ENCODE measurements at places on chromosomes 3 and 15.
A peak's percentile ranks its signal among the peaks of the same experiment; 100 is the strongest.

DNA sequence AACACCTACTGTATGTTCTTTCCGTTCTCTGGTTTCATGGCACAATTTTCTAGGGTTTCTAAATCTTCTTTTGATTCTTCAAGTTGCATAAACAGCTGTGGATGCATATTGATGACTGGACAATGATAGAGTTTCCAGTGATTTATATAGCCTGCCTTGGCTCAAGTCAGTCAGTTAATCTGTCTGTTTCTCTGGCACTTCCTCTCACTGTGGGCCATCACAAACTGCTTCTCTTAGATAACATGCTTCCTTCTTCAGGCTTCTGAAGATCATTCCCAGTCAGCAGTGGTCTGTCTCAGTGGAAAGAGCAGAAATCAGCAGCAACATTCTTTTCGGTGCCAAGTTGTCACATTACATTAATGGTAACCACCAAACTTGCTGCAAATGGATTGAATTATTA lies 207.2 kb downstream of the RYR3 start:
- no peak for DNase-seq

- DNase-seq = no peak
These were observed 114.8 kb downstream of the FILIP1L start for GRCh38 chr3:99999536-99999935.

DNA sequence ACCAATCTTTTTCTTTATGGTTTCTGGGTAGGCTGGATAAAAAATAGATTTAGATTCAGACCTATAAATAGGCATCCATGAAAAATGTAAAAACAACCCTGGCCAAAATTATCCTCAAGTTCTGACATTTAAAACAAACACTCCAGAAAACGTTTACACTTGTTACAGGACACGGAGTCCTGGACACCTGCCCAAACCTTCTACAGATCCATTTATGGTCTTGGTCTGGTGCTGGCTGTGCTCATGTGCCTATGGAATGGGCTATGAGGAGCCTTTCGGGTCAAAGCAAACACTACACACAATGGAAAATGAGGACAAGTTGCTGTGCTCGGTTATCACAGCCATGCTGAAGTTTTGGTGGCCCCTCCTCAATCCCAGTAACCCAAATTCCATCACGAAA lies 108.1 kb downstream of the PDZRN3 start:
- DNase-seq = no peak

DNA sequence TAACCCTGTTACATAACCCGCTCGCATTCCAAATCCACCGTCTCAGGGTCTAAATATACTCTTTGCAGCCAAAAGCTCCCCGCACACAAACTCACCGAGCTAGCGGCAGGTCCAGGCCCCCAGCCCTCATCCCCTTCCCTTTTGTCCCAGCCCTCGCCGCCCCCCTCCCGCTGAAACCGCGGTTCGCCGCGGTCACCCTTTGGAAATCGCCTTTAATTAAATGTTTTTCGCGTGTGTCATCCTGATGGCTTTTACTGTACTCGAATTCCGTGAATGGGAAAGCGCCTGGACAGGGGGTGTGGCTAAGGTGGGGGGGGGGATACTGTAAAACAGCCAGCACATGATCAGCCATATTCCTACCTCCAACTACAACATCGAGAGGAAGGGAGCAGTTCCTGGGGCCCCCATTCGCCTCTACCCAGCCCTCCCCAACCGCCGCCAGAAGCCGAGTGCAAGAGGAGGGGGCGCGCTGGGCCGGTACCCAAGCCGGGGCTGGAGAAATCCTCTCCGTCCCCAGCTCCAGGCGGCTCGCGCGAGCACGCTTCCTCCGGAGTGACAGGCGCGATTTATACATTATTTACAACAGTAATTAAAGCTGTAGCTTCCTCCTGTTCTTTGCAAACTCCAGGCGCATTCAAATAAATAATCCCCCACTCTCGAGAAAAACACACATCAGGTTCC lies 1.7 kb downstream of the RORA start:
- DNase-seq = peak; percentile 49

GRCh38 chr15:56988219-56988618 lies 69.8 kb downstream of the TCF12 start:
- no peak for DNase-seq

GRCh38 chr3:102378216-102378615 lies 56.6 kb upstream of the ZPLD1 start:
- DNase-seq = no peak

DNA sequence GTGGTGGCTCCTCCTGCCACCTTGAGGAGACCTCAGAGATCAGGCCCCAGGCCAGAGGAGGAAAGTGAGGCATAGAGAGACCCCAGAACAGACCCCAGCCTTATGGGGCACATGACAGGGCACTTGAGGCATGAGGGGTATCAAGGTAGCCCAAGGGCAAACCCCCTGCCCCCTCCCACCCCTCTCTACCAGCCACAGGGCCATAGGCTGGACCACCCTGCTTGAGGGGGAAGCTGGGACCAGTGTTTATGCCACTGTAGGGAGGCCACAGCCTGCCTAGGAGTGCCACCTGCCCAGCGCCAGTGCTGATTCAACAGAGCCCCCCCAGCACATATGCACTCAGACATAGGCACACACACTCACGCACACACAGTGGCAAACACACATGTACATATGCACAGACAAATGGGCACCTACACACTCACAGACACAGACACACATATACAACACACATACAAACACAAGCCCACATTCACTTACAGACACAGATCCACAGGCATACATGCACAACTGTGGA lies 10.3 kb downstream of the MYL3 start:
- no peak for DNase-seq

DNA sequence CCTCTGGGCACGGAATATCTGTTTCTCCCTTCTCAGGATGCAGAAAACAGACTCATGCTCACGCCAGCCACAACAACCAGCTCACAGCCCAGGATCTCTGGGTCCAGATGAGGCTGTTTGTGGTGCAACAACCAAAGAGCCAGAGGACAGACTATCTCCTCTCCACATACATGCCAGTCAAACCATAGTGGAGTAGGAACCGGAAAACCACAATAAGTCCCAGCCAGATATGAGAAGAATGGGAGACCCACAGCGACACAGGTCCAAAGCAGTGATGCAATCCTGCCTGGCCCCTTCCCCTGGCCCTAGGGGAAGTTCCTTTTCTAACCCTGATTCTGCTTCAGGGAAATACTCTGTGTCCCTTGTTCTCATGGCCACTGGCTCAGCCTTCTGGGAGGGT lies 27.6 kb downstream of the MEX3B start:
- DNase-seq = no peak

DNA sequence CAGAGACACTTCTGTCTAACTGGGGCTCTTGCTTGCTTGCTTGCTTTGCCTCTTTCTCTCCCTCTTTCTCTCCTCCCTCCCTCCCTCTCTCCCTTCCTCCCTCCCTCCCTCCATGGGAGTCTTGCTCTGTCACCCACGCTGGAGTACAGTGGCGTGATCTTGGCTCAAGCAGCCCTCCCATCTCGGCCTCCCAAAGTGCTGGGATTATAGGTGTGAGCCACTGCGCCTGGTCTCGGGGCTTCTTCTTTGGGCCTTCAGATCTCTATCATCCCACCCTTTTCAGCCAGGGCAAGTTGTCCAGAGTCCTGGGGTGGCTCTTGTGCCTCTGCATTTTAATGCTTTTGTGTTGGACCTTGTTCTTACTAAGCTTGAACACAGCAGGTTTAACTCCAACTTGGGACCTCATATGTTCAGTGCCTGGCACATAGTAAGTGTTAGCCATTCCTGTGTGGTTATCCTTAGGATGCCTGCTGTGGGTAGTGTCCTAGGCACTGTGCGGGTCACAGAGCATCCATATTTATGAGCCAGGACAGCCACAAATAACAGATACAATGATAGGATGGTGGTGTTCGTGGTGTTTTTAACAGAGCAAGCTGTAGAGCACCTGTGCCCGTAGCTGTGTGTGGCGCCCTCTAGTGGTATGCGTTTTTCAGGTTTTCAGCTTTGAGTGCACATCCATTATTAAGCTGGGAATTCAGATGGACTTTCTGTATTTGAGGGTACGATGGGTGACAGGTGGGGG lies 75.1 kb downstream of the CCK start:
- DNase-seq = peak; percentile 61

GRCh38 chr3:27022096-27022761 lies 347.0 kb downstream of the NEK10 start:
- no peak for DNase-seq

DNA sequence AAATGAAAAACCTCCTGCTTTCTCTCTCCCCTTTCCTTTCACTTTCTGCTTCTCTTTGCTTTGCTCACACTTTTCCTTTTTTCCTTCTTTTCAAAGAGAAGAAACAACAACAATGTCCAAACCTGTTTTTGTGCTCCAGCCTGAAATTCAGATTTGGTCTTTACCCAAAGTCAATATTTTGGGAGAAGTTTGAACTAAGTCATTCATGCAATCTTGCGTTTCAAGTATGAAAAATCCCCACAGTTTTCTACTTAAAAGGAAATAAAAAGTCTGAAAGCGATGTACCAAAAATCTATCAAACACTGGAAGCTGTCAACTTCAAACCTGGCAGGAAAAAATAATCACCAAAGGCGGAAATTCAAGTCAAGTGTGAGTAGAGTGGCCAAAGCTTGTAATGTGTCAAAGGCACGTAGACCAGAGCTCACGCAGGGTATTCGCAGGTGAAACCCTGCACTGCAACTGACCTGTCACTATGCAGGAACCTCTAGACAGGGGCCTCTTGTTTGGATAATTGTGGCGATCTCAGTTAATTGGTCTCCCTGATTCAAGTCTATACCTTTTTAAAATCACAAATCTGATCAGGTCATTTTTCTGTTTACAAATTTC lies 118.8 kb upstream of the GALNT15 start:
- no peak for DNase-seq

GRCh38 chr15:59369597-59369996 lies 3.1 kb downstream of the MYO1E start:
- no peak for DNase-seq

All from ACHN (cell line).